ENCODE measurements at places on chromosomes 3 and 15. TPM values are rescaled to one million over a fixed set of nuclear protein-coding genes. Genes with fewer than 3 reads are reported as not detected.
A peak's percentile ranks its signal among the peaks of the same experiment; 100 is the strongest.

GRCh38 chr3:121995161-121996137 lies 26.6 kb downstream of the ILDR1 start:
- no peak for DNase-seq

GRCh38 chr3:62700357-62700756 lies 174.9 kb downstream of the CADPS start:
- no peak for DNase-seq

DNA sequence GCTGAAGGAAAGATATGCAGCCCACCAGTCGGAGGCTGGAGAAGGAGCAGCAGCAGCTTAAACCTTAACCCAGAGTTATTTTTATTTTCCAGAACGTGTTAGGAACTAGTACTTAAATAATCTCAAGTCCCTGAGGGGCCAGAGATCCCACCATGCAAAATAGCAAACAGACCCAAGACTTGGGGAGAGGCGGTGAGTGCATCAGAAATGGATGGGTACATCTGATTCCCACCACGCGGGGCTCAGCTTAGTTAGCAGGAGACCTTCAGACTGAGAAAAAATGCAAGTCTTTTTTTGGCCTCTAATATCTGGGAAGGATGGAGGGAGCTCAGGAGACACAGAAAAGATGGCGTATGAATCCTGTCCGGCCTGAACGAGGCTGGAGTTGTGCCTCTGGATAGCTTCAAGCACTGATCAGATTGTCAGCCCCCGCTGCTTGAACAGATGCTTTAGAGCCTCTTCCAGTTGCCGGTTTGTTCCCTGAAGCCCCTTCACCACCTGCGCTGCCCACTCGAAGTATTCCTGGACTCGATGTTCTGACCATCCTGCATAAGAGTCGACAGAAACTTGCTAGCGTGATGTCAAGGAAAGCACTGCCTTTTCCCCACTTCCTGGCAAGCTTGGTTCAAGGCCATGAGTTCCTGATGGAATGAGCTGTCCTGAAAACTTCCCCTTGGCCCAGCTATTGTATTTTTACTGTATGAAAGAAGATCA lies 1.3 kb downstream of the HDDC3 start:
- peak; percentile 68 for DNase-seq

GRCh38 chr3:172464306-172464705 lies 16.1 kb upstream of the GHSR start:
- no peak for DNase-seq

DNA sequence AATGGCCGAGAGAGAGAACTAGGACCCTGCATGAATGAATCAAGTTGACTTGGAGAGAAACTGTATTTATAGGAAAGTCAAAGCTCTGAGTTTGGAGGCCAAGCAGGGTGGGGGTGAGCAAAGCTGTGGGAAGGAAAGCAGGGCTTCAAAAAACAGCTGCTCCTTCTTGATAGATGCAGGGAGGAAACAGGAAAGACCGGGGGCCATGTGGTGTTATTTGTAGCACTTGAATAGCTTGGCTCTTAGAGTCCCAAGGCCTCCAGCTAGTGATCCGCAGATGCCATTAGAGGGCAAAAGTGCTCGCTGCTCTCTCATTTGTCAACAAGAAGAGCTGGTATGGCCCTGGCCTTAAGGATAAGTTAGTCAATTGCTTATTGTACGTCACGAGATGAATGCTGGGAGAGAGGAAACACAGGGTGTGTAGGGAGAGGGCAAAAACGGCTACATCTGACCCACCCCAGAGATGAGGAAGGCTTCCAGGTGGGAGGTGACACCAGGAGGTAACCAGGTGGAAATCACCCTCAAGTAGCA lies at the start of gene ALG1L2:
TSS of gene ALG1L2 (plus strand) at position 481 of the 531 bp plus-strand sequence. CDS start 186 bp downstream, outside the sequence.
- DNase-seq: no peak

DNA sequence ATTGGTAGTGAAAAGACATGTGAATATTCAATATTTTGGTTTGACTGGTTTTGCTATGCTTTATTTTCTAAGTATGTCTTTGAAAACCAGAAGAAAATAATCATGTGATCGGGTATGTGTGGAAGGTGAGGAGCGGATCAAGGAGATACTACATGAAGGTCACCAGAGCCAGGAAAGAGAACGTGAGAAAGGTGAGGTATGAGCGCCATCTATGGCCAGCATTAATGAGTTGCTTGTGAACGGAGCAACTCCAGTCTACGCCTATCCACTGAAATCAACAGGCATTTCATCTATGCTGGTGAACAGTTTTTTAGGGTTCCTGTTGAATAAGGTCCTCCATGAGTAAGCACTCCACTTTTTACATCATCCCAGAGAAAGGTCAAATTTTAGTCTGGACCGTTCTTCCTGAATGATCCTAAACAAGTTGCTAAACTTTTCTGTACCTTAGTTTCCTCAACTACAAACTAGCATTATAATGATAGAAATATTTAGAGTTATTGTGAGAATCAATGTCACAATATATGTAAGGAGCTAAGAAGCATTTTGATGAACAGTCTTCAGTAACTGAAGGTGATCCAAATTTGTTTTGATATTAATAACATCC lies 1435.2 kb upstream of the CADM2 start:
- DNase-seq: no peak

EXD1 gene
- not detected for total RNA-seq

GRCh38 chr3:45516829-45517228 lies 77.7 kb upstream of the LIMD1 start:
- DNase-seq: no peak

CLEC3B gene
- 97.2 TPM for total RNA-seq

- no peak for DNase-seq
Measured at GRCh38 chr3:179682426-179683080, 29.7 kb downstream of the USP13 start.

DNA sequence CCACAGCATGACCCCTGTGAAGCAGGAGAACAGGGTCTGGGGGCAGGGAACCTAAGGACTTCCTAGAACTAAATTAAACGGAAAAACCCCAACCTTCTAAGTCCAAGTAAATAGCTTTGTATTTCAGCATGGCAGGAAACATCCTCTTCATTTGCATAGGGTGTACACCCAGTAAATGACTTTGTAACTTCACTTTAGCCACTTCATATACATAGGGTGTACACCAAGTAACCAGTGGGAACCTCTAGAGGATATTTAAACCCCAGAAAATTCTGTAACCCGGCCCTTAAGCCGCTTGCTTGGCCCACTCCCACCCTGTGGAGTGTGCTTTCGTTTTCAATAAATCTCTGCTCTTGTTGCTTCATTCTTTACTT lies 41.8 kb downstream of the FSD2 start:
- no peak for DNase-seq

All from sigmoid colon (tissue), 7 donors.